ENCODE measurements at places on chromosomes 5 and 9.
A peak's percentile ranks its signal among the peaks of the same experiment; 100 is the strongest.

- no peak for DNase-seq
These were observed 559.2 kb downstream of the TUSC1 start for GRCh38 chr9:25119041-25119440.

DNA sequence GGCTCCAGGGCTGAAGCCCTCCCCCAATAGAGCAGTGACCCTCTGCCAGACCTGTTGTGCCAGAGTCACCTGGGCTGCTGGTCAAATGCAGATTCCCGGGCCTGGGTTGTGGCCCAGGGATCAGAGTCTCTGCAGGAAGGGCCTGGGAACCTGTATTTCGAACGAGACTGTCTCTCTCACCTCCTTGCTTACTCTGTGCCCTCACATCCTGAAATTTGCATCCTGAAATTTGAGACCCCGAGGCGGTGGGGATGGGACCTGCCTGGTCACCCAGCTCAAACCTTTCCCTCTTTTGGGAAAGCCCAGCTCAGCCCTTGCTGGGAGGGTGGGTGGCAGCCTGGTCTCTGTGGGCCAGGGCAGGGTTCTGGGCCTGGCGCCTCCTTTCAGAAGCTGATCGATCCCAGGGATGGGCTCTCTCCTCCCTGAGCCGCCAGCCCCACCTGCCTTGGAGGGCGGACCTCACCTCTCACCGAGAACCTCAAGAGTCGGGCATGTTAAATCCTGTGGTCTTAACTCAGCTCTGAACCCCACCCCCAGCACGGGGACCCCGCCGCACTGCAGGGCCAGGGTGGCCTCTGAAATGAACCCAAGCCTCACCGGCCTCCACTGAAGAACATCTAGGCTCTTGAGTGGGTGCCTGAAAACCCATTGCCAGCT, 44.0 kb upstream of the IER5L start:
- DNase-seq = no peak

DNA sequence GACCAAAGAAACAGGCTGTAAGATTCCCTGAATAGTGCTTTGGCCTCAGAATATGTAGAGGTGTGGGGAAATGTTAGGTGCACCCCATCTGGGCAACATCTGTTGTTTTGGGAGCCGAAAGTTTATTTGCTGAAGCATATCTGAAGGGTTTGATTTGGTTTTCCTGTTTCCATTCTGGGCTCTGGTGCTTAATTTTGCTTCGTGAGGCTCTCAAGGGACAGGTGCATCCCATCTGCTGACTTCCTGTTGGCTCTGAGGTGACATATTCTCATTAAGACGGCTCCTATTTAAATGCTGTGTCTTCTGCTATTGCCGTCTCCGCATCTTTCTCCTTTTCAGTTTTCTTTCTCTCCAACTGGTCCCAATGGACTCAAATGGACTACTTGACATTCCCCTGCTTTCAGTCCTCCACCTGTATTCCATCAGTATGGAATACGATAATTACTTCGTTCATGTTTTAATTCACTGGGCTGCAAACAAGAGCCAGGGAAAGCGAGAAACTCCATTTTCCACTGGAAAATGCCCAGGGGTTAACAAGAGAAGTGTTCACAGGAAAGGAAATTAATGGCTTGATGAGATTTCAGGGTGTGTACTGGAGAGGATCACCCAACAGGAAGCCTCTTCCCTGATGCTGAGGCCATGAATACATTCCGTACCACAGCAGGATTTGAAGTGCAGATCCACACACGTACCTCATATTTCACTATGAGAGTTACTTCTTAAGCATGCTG, 104.0 kb downstream of the MTX3 start:
- DNase-seq = no peak

- DNase-seq = no peak
These were observed 454.1 kb downstream of the EFNA5 start for GRCh38 chr5:107216587-107216986.

GRCh38 chr5:158139161-158139560, 280.2 kb upstream of the CLINT1 start:
- peak; percentile 68 for DNase-seq

GRCh38 chr9:20480249-20480648, 142.1 kb downstream of the MLLT3 start:
- DNase-seq = no peak

Measured in fibroblast of skin of left quadriceps (primary cell).